ENCODE measurements at places on chromosomes 6 and 20.
A peak's percentile ranks its signal among the peaks of the same experiment; 100 is the strongest.

GRCh38 chr20:5135363-5136012 is 8.7 kb downstream of the CDS2 start:
- peak overlapping the region; percentile 89 for H3K27ac ChIP-seq
- H3K4me3 ChIP-seq = no peak overlapping the region
- H3K4me1 ChIP-seq = peaks cover 24% of the 10 kb centered on the region
- peaks cover 3% of the 10 kb centered on the region for H3K27me3 ChIP-seq
- H3K36me3 ChIP-seq = no peaks in the 10 kb centered on the region

DNA sequence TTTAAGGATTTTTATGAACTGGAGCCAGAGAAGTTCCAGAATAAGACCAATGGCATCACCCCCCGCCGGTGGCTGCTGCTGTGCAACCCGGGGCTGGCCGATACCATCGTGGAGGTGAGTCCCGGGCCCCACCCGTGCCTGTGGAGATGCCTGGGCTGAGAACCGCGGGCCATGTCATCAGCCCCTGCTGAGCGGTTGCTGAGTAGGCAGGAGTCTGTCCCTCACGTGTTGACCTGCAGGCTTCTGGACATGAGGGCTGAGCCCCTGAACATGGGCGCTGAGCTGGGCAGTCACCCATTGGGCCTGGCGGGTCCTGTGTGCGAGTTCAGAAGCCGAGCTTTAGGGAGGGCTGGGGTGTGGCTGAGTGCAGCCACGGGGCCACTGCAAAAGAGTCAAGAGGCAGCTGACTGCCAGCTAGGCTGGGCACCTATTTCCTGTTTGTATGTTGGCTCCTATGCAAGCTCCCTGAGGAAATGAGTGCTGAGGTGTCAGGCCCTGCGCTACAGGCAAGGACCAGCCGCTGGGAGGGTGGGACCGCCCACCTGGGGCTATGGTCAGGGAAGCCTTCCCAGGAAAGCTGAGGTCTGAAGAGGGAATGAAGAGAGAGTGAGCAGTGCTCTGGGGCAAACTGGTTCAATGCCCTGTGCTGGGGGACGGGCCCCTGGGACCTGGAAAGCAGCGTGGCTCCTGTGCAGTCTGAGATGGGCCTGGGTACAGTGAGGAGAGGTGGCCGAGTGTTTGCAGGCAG is 34.3 kb downstream of the PYGB start:
- H3K36me3 ChIP-seq = peaks cover 29% of the 10 kb centered on the region
- no peak for DNase-seq
- no peak overlapping the region for H3K4me3 ChIP-seq
- peaks cover 9% of the 10 kb centered on the region for H3K27me3 ChIP-seq
- no peak overlapping the region for H3K27ac ChIP-seq
- no peaks in the 10 kb centered on the region for H3K4me1 ChIP-seq

DNA sequence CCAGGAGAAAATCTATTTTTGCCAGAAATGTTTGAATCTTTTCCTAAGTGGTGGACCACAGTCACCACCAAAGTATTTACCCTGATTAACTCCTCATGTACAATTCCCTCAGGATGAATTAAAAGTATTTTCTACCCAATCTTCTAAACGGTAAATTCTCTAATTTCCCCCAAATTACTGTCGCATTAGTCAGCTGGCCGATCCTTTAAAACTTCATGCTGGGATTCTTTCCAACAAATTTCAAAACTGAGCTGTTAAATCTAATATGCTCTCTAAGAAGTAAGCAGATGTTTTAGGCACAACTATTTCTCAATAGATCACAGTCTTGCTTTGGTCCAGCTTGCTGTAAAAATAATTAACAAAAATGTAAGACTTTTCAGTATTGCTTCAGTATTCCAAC is 447.2 kb downstream of the FRK start:
- H3K27me3 ChIP-seq = no peaks in the 10 kb centered on the region
- no peaks in the 10 kb centered on the region for H3K4me1 ChIP-seq
- H3K4me3 ChIP-seq = no peak overlapping the region

DNA sequence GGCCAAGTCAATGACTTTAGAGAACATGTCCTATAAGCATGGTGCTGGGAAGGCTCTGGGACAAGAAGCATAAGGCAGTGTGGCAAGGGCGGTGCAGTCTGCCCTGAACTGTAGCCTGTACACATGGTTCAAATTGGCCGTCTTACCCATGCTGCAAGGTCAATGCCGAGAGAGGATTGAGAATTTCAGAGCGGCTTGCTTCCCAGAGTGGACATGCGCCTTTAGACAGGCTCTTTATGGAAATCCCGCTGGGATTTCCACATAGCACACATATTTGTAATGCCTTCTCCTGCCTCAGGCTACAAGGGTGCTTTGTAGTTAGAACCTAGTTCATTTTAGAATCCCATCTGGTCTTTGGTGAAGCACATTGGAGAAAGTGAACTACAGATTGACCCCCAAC is 36.1 kb upstream of the CEP162 start:
- no peak for DNase-seq
- no peak overlapping the region for H3K4me3 ChIP-seq
- no peaks in the 10 kb centered on the region for H3K36me3 ChIP-seq
- H3K27me3 ChIP-seq = no peaks in the 10 kb centered on the region
- no peak overlapping the region for H3K27ac ChIP-seq
- H3K4me1 ChIP-seq = peaks cover 8% of the 10 kb centered on the region

GRCh38 chr6:95117236-95117635 is 460.1 kb upstream of the MANEA start:
- no peak overlapping the region for H3K4me3 ChIP-seq
- H3K27ac ChIP-seq = no peak overlapping the region
- H3K4me1 ChIP-seq = no peaks in the 10 kb centered on the region
- no peak for DNase-seq
- no peaks in the 10 kb centered on the region for H3K27me3 ChIP-seq

DNA sequence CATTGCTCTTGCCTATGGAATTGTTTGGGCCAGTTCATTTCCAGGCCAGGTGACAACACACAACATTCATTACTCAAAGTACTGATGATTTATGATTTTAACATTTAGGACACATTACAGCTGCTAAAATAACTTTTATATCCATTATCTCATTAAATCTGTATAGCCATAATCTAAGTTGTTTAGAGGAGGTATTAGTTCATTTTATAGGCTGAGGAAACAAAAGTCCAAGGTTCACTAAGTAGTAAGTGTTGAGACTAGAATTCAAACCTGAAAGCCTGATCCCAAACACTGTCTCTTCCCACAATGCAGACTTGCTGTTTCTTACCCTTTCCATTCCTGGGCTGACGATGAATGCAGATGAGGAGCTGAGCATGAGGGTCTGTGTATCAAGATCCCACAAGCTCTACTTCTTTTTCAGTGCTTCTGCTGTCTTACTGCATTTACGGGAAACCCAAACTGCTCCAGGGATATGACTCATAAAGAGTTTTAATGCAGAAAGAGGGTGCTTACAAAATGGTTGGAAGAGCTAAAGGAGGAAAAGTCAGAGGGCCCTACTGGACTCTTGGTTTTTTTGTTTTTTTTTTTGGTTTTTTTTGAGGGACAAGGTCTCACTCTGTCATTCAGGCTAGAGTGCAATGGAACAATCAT is 17.9 kb downstream of the TENT5A start:
- no peaks in the 10 kb centered on the region for H3K36me3 ChIP-seq
- H3K27ac ChIP-seq = no peak overlapping the region
- DNase-seq = no peak
- H3K27me3 ChIP-seq = no peaks in the 10 kb centered on the region
- no peaks in the 10 kb centered on the region for H3K4me1 ChIP-seq
- H3K4me3 ChIP-seq = no peak overlapping the region

DNA sequence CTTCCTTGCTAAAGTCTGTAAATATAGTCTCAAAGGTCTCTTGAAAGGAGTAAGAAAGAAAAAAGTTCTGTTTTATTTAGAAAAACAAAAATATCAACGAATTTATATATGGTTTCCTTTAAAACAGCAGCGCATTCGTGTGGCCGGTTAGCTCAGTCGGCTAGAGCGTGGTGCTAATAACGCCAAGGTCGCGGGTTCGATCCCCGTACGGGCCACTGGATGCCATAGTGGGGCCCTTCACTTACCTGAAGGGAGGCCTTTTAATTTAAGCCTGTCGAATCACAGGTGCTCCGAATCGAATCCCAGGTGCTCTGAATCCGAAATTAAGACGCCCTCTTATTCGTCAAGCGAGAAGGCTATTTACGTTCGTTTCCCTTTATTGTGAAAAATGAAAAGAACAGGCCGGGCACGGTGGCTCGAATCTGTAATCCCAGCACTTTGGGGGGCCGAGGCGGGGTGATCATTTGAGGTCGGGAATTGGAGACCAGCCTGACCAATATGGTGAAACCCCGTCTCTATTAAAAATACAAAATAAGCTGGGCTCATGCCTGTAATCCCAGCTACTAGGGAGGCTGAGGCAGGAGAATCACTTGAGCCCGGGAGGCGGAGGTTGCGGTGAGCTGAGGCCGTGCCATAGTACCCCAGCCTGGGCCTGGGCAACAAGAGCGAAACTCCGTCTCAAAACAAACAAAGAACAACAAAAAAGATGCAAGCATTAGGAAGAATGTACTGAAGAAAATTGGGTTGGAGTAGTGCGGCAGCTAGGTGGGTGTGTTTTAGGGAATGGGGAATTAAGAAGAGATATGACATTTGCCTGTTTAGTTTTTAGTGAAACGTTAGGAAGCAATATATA is 195.8 kb upstream of the ZNF184 start:
- H3K27ac ChIP-seq = peak overlapping the region; percentile 37
- H3K27me3 ChIP-seq = peaks cover 22% of the 10 kb centered on the region
- peak; percentile 59 for DNase-seq
- H3K4me3 ChIP-seq = peak overlapping the region; percentile 90
- H3K36me3 ChIP-seq = no peaks in the 10 kb centered on the region
